ENCODE measurements at places on chromosomes 12 and 14.

DNA sequence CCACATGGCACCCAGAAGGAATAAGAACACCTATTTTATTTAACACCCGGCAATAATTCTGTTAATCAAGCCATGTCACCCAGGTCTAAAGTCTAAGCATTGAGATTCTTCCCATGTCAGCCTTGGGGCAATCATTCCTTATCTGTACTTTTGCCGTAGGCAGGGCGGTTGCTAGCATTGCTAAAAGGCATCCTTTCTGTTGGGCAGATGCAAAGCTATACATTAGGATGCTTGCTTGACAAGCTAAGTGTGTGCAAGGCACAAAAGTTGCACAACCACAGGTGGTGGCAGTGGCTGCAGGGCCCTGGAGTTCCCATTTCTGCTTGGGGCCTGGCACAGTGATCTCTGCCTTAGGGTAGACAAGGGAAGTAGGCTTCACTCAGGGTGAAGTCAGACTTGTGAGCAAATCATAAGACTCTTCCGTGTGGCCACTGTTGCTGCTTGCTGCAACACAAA is 12.5 kb upstream of the GALNT6 start:
- DNase-seq = no peak

- DNase-seq = no peak
Observed at GRCh38 chr14:50920482-50921230, 23.6 kb downstream of the PYGL start.

- no peak for DNase-seq
Observed at GRCh38 chr12:55675666-55676065, 32.0 kb downstream of the ITGA7 start.

DNA sequence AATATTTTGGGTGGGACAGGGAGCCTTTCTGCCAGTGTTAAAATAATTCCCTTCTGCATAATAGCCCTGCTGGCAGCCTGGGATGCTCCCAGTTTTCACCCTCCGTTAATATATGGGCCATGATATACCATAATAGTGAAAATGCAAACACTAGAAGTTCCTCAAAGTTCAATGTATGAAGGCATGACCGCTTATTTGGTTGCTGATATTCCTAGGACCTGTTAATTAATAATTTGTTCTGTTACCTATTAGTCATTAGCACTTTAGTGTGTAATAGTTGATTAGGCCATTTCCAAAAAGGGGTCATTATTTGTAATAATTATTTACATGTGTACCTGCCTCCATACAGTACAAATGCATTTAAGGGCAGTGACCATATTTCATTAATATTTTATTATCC is 20.4 kb downstream of the NR1H4 start:
- DNase-seq = no peak

- DNase-seq = no peak
Observed at GRCh38 chr14:85599939-85600338, 70.0 kb downstream of the FLRT2 start.

DNA sequence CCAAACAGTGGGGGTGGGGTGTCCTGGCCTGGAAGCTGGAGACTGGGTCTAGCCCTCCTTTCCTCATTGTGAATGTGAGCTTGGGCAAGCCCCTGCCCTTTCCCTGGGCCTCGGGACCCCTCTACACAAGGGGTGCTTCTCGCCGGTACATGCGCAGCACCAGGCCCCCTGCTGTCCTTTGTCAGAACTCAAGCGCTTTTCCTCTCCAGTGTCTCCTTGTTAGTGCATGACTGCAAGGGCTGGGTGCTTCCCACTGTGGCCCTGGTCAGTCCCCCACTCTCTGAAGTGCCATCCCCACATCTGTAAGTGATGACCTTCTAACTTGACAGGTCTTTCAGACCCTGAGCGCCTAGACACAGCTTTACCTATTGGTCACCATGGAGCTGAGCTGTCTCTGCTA is 44.2 kb downstream of the DEGS2 start:
- no peak for DNase-seq

- no peak for DNase-seq
Observed at GRCh38 chr14:99519347-99519881, 38.2 kb downstream of the CCNK start.

DNA sequence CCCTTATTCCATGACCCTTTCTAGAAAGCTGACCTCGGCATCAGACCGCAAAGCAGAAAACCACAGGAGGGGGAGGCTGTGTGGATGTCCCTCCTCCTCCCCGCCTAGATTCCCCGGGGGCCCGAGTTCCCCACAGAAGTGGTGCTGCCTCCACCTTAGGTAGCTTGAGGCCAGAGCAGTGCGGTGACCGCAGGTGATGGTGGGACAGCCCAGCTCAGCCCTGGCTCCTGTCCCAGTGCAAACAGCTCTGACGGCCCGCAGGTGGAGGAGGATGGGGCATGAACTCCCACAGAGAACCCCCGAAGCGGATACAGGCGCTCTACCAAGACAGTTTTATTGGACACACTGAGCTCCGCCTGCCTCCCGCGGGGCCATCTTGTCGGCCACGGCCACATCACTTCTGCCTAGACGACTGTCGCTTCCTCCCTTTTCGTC is 19.5 kb downstream of the ARL6IP4 start:
- DNase-seq = no peak

GRCh38 chr12:53496752-53497032 is 2.6 kb downstream of the MAP3K12 start:
- DNase-seq = no peak
